ENCODE measurements at places on chromosomes 12 and 14.

GRCh38 chr12:104154806-104155205 lies 16.8 kb upstream of the NFYB start:
- no peak for DNase-seq

GRCh38 chr12:57233357-57234232 lies 4.1 kb downstream of the SHMT2 start:
- DNase-seq = peak; percentile 66

DNA sequence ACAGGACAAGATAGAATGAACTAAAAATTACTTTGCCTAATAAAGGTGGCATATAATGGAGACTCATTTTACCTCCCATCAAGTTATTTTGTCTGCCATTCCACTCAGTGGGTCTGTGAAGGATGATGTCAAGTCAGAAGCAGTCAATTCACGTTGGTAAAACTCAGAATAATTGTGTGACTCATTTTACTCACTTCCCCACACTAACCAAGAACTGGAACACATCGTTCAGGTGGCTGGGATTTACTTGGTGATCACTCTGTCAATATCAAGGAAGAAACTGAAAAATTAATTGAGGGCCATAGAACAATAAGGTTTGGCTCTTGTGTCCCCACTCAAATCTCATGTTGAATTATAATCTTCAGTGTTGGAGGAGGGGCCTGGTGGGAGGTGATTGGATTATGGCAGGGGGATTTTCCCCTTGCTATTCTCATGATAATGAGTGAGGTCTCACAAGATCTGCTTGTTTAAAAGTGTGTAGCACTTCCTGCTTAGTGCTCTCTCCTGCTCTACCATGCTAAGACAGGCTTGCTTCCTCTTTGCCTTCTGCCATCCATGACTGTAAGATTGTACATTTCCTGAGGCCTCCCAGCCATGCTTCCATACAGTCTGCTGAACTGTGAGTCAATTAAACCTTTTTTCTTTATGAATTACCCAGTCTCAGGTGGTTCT lies 35.7 kb upstream of the GTF2A1 start:
- DNase-seq = no peak

DNA sequence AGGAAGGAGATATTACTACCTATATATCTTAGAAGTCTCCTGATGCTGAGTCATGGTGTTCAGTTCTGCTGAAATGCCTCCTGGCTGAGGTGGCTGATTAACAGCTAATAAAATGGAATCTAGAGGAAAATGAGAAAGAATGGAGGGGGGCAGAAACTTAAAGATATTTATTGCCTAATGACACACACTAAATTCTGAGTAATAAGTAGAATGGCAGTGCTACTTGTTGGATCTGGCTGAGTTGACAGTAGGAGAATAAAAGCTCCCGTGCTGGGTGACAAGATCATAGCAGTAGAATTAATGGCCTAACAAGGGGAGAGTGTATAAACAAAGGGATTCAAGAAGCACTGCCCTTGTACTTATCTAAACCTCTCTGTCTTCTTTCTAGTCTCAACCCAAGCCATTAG lies 137.5 kb downstream of the CNTN1 start:
- DNase-seq = no peak

DNA sequence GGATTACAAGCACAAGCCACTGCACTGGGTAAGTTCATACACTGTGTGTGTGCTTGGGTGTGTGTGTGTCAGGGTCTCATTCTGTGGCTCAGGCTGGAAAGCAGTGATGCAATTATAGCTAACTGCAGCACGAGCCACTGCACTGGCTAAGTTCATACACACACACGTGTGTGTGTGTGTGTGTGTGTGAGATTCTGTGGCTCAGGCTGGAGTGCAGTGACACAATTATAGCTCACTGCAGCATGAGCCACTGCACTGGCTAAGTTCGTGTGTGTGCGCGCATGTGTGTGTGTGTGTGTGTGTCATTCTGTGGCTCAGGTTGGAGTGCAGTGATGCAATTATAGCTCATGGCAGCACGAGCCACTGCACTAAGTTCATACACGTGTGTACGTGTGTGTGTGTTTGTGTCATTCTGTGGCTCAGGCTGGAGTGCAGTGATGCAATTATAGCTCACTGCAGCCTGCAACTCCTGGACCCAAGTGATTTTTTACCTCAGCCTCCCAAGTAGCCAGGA lies 85.4 kb downstream of the HECTD1 start:
- DNase-seq = peak; percentile 51

DNA sequence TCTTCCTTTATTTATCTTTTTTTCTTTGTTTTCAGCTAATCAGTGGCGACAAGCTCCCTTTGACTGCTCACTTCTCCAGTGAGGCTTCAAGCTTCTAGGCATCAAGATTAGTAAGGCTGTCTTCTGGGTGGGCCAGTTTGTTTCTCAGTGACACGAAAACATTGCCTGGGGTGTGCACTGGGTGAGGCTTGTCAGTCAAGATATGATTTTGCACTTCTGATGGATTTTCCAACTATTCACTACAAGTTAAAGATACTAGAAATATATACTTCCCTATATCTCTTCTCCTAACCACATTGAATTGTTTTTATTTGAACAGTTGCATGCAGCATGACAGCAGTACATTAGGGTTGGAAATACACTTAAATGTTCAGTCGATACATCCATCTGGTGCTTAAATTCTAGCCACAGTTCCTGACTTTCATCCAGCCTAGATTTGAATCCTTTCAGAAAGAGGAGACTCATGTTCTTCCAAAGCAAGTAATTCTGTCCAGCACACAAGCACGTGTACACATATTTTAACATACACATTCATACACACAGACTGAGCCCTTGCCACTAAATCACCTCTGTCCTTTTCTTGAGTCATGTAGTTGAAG lies 275.6 kb upstream of the NOVA1 start:
- DNase-seq = no peak
